Stimulated activated CD8-positive, alpha-beta memory T cell treated with anti-CD3 and anti-CD28 coated beads, Interleukin-4, amount 100 ng/mL, for 4 hours (primary cell): ENCODE measurements at places on chromosomes 5 and 9.

- DNase-seq, result no peak
Observed at GRCh38 chr5:50759526-50760270, 93.3 kb downstream of the PARP8 start.

- no peak for DNase-seq
Observed at GRCh38 chr9:133477992-133478850, 678 bp downstream of the SLC2A6 start.

DNA sequence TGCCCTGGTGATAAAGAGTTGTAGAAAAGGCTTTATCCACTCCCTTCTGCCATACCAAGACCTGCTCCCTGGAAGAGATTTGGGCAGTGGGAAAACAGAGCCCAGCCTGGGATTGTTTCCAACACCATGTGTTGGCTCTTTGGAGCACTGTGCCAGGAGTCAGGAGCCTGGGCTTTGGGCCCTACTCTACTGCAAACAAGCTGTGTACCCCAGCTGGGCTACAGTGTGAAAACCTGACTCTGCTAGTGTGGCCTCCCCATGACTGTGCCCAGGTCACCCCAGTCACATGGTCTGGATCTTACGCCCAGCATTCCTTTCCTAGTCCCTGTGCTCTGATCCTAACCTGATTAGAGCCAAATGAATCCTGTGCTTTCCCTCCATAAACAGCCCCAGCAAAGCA, 39.3 kb upstream of the SHB start:
- no peak for DNase-seq

- DNase-seq, result no peak
Observed at GRCh38 chr9:21104787-21105186, 27.0 kb upstream of the IFNB1 start.

GRCh38 chr9:126248680-126249079, 77.9 kb upstream of the MVB12B start:
- DNase-seq, result no peak

GRCh38 chr5:87120518-87121303, 147.0 kb upstream of the RASA1 start:
- DNase-seq, result no peak

DNA sequence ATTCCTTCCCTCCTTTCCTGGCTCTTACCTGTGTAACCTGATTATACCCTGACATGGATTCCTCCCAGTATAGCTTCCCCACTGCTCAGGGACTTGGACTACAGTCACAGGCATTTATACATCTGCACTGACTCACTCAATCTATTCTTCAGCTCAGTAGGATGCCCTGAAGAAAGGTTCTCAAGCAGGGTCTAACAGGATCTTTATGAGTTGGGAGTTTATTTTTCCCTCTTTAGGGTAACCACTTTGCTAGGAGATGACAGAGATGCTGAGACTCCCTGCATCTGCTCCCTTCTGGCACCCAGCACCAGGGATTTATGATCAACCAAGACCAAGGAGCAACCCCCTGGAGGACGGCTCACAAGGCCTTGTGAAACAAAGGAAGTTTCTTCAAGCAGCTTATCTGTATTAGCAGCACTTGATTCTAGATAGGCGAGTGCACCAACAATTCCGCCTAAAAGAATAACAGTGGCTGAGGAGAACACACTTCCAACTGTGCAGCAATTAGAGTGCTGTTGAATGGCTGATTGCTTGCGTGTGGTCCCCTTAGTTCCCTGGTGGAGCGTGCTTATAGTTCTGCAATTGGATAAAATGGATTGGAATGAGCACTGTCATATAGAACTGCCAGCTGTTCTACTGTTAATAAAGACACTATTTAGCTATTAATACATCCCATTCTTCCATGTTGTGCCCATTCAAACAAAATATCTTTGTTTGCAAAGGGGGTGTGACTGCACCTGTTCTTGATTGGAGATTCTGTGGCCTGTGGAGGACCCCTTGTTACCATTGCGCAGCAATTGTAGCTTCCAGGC, 482.6 kb downstream of the ZNF608 start:
- DNase-seq, result no peak

DNA sequence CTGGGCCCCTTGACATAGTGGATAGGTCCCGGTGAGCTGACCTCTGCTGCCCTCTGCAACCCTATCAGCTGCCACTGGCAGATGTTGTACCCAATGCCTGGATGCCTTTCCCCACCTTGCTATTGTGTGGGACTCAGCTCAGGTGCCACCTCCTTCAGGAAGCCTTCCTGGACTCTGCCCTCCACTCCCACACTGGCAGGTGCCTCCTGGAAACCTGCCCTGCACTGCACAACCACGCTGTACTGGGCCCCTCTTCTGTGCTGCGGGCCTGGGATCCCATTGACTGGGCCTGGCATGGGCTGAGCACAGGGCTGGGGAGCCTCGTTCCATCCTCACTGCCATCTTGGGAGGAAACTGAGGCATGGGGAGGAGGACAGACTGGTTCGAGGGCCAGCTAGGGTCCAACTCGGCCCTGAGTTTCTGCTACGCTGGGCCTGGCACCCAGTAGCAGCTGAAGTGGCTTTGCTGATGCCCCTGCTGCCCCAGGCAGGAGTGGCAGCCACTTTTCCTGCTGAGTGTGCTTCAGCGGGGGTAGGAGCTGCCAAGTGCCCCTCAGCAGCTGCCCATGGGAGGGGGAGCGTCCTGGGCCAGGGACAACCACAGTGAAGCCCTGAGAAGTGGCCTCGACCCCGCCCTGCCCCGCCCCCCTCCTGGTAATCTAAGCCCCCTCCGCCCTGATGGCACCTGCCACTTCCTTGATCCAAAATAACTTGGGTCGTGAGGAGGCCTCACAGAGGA, 1.3 kb downstream of the AK1 start:
- DNase-seq, result no peak

DNA sequence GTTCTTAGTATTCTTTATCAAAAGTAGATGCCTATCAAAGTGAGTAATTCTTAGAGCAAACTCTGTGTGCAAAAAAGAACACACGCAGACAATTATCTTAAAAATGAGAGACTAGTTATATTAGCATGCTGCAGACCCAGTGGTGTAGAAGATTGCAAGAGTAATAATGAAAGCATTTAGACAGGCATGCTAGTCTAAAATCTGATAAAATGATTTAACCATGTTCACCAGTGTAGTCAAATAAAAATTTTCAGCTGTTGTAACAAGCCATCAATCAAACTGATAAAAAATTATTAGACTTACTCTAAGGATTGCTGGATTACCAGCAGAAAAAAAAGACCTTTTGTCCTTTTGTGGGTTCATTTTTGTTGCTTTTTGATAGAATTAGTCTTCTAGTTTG, 241.9 kb upstream of the TLE4 start:
- no peak for DNase-seq

GRCh38 chr5:171980792-171981191, 25.6 kb downstream of the FBXW11 start:
- DNase-seq, result no peak

DNA sequence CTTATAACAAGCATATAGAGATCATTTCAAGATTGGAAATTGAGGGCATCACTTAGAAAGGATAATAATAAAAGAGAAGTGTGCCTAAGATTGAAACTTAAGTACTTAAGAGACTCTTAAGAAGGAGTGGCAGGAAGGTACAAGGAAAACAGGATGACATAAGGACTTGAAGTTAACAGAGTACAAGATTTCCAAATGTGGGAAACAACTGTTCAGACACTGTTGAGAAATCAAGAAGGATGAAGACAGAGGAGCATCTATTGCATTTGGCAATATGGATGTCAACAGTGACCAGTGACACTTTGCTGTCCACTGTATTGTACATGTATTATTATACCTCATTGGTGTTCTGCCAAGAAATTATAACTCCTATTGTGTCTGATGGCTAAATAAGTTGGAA, 157.8 kb upstream of the PTGER4 start:
- DNase-seq, result no peak

DNA sequence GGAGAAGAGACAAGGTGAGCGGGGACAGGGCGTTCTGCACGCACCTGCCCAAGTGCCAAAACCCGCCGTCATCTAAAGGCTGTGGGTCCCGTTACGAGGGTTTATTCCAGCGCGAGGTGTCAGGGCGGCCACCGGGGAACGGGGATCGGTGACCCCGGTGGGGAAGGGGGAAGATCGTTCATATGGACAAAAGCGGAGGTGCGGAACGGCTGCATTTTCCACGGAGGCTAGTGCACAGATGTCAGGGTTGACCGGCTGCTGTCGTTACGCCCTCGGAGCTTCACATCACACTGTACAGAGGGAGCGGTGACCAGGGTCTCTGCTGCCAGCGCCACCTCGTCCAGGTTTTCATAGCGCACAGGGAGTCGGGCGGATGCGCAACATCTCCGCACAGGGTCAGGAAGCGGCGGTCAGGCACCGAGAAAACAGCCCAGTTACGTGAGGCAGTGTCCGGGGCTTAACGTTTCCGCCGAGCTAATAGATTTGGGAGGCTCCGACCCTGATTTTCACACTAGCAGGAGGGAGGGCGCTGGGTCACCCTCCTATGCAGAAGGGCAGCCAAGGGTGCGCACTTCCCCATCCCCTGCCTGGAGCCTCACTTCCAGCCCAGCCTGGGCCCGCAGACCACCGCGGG, 13.5 kb downstream of the BTNL9 start:
- no peak for DNase-seq

DNA sequence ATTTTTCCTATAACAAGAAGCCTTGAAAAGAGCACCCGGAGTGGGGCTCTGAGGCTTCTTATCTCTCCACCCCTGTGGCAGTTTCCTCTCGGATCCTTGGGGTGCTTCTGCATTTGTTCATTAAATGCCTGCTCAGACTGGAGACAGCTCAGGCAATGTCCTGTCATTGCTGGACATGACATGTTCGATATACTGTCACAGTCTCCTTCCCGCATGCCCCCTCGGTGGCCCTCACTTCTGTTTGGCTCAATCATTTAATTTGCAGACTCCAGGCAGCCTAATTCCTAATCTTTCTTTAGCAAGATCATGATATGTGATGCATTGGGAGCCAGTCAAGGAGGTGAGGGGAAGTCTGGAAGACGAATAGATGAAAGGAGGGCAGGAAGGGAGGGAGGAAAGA, 37.5 kb upstream of the CPEB4 start:
- no peak for DNase-seq

DNA sequence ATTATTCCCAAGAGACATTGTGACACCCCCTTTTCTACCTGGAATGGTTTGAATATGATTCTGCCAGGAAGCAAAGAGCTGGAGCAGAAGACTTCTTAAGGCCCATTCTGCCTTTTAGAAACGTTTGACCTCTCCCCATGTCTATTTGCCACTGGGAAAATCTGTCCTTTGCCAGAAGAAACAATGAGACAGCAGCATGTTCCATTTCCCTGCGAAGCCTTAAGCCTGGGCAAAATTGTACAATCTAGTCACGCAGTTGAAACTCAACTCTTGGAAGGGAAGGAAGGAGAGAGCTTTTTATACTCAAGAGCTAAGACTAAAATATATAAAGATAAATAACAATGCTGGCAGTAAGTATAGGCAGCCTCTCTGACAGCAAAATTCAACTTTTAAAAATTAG, 22.1 kb upstream of the SPOCK1 start:
- DNase-seq, result no peak

DNA sequence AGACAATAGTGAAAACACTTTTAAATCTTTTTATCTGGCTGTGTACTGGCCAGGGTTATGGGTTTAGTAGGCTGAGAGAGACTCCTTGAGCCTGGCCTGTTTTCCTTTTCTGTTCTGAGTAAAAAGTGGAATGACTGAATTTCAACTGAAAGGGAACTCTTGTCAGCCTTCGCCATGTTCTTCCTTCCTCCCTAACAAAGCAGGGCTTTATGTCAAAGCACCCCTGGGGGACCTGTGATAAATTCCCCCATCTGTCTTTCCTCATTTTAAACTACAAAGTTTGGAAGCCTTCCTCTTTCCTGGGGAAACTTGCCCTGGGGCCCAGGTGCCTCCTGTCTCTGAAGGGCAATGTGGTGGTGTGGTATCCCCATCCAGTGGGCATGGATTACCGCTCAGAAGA, 29.7 kb downstream of the LARP1 start:
- DNase-seq, result no peak

DNA sequence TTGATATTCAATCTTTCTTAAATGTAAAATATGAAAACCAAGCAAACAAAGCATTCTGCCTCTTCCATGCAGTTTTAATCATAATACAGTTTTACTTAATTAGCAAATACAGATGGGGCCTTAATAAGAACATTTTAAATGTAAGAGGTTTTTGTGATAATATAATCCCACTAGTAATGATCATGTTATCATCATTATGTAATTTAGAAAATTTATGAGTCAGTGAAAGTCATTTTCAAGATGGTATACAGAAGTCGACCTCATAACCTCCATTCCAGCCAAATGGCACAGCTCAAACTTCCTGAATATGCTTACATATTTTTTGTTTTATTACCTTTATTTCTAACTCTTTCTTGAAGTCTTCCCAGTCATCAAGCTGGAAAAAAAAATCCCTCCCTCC, 102.2 kb upstream of the GNA14 start:
- no peak for DNase-seq

GRCh38 chr5:84372066-84372695, 12.5 kb downstream of the EDIL3 start:
- DNase-seq, result no peak

- DNase-seq, result peak; percentile 45
Observed at GRCh38 chr9:136093995-136094881, 851 bp downstream of the NACC2 start.

- DNase-seq, result no peak
Observed at GRCh38 chr5:157690690-157691433, 19.5 kb downstream of the C5orf52 start.

GRCh38 chr9:34154057-34154456, 24.8 kb upstream of the UBAP1 start:
- no peak for DNase-seq

- no peak for DNase-seq
Observed at GRCh38 chr5:143896966-143897365, 85.0 kb downstream of the HMHB1 start.

- no peak for DNase-seq
Observed at GRCh38 chr5:3925935-3926334, 330.3 kb downstream of the IRX1 start.

DNA sequence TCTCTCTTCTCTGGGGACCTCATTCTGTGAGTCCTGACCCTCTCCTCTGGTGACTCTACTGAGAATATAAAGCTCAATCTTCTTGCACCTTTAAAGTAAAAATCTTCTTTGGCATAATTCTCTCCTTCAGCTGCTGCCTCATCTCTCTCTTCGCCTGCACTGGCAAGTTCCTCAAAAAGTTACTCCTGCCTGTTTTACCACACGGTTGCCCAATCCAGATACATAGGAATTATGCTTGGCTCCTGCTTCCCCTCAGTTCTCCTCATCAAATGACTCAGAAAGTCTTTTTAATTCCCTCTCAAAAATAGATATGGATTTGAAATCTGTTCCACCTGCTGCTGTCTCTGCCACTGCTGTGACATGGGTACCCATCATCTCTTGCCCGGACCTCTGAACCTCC, 14.4 kb upstream of the HRCT1 start:
- no peak for DNase-seq

GRCh38 chr9:31582071-31582470, 802.4 kb upstream of the ACO1 start:
- no peak for DNase-seq

- DNase-seq, result no peak
Observed at GRCh38 chr5:68225188-68225910, 9.8 kb downstream of the PIK3R1 start.

GRCh38 chr5:133993185-133993936, 11.4 kb downstream of the VDAC1 start:
- no peak for DNase-seq
